ENCODE measurements at places on chromosomes 1 and 21.

DNA sequence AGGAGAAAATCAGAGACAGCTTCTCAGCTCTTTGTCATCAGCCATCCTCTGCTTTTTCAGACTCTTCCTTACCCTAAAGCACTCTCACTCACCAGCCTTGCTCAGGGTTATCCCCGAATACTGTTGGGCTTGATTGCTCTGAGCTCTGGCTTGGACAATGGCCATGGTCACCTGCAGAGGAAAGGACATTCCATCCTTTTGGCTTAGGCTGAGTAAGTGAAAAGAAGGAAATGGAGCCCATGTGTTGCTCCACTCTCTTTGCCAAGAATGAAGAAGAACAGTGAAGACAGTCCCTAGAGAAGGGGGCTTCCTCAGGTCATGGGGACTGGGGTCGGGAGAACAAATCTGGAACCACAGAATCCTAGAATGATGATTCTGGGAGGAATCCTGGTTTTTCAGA lies 2.3 kb downstream of the MTMR11 start:
- no peak for DNase-seq

- peak; percentile 1 for DNase-seq
Measured at GRCh38 chr21:45002381-45003204, 62.8 kb downstream of the SLX9 start.

DNA sequence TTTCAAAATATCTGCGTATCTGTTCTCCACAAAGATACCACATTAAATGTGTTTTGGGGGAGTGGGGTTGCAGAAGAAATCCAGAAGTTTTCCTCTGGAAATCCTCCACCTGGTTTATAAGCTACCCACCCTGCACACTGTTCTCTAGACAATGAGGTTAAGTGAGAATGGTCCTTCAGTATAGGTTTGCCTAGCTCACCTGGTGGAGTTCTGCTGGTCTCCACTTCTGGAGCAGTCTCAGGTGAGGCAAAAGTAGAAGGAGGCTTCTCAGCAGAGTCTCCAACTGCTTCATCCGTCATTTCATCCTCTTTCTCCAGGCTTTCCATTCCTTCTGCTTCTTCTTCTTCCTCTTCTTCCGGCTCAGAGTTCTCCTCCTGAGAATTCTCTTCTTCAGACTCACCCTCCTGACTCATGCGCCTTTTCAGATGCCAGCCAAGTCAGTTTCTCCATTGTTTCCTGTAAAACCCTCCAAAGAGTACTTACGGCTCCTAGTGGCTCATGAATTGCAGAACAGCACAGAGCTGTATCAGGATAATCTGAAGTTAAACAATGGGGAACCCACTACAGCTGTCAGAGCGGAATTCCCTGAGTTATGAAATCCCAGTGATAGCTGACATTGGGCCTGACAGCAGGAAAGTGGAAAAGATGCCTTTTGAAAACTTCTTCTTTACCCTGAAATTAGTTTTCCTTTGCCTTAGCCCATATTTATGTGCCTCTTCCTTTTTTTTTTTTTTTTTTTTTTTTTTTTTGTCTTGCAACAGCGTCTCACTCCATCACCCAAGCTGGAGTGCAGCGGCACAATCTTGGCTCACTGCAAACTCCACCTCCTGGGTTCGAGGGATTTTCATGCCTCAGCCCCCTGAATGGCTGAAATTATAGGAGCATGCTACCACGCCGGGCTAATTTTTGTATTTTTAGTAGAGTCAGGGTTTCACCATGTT lies 38.5 kb downstream of the MSTO1 start:
- DNase-seq, result no peak

GRCh38 chr1:189866606-189867005 lies 611.1 kb downstream of the BRINP3 start:
- DNase-seq, result no peak
